Hepatocyte (in vitro differentiated cells): ENCODE measurements at places on chromosomes 11 and 22.

DNA sequence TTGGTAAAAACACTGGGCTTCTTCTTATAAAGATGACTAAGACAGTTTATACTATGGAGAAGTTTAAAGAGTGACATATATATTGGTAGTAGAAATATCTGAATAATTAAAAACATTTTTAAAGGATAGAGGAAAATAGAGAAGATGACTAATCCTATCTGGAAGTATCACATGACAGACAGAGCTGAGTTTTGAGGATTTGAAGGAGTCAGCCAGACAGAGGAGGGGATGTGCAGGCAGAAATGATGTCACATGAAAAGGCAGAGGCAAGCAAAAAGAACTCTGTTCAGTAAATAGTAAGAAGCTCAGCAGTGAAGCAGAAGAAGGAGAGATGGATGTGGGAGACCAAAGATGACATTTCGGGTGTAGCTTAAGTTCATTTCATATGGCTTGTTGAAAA, 1.6 kb downstream of the OR10A2 start:
- no peaks in the 10 kb centered on the region for H3K27me3 ChIP-seq
- H3K27ac ChIP-seq, result no peak overlapping the region
- no peaks in the 10 kb centered on the region for H3K4me1 ChIP-seq
- no peaks in the 10 kb centered on the region for H3K36me3 ChIP-seq
- DNase-seq, result no peak

DNA sequence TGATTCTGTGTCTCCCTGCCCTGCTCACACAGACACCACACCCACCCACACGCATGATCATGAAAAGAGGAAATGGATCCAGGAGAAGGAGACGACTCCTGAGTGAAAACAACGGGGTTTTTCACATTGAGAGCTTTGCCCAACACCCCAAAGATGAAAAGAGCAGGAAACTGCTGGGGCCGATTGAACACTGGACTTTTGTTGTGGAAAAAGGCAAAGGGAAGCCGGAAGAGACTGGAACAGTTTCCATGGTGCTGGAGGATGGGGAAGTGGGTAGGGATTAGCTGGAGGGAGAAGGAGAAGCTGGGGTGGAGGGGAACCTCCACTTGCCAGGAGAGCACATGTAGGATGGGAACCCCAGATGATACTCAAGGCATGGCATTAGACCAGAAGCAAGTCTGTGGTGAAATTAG, 5.2 kb upstream of the SLC43A3 start:
- H3K4me1 ChIP-seq, result peaks cover 14% of the 10 kb centered on the region
- peak overlapping the region; percentile 1 for H3K27ac ChIP-seq
- no peak for DNase-seq
- H3K27me3 ChIP-seq, result no peaks in the 10 kb centered on the region

DNA sequence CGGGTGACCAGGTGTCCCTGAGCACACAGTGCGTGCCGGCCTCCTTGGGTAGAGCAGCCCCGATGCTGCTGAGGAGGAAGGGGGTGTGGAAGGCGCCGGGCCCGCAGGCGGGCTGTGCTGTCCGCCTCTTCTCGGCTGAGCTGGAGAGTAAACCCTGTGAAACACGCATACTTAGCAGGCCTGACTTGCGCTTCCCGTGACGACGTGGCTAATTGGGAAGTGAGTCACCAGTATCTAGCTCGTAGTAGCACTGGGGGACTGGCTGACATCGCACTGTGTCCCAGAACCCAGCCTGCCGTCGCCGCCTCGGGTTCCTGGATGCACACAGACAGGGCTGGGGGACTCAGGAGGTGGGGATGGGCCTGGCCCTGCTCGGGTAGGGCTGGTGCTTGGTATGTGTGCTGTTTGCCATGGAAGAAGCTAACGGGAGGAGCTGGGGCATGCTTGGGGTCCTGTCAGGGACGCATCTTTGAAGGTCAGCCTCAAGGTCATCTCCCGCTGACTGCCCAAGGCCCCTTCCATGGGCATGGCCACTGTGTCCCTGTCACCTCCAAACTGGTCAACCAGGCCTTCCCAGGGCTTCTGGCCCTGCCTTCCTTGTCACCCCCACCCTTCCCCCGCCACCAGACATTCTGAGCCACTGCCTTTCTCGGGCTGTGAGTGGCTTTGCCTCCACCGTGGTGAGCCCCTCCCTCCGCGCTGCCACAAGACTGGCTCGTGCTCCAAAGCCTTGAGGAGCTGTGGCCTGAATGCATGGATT, 1327.0 kb downstream of the BRD1 start:
- DNase-seq, result peak; percentile 34
- H3K27me3 ChIP-seq, result no peaks in the 10 kb centered on the region
- no peaks in the 10 kb centered on the region for H3K4me1 ChIP-seq
- H3K36me3 ChIP-seq, result no peaks in the 10 kb centered on the region
- H3K27ac ChIP-seq, result no peak overlapping the region
- H3K4me3 ChIP-seq, result no peak overlapping the region

- peaks cover 11% of the 10 kb centered on the region for H3K4me1 ChIP-seq
- H3K36me3 ChIP-seq, result no peaks in the 10 kb centered on the region
- peak; percentile 49 for DNase-seq
- H3K27ac ChIP-seq, result peak overlapping the region; percentile 86
These were observed 48.9 kb downstream of the CDPF1 start for GRCh38 chr22:46201059-46201757.

DNA sequence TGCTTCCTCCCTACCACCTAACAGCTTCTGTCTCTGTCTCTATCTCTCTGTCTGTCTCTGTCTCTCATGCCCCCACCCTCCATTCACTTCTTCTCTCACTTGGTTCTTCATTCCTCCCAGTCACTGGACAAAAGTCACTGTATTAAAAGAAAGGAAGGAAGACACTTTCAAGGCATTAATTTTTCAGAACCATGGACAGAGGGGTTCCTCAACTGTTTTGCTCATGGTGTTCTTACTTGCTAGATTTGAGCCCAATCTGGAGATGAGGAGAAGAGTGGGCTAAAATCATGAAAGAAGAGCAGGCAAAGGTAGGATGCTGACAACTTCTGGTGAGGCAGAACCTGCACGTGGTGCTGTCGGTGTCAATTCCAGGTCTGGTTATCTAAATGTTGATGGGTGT, 116.7 kb upstream of the LARGE1 start:
- no peaks in the 10 kb centered on the region for H3K4me1 ChIP-seq
- no peak overlapping the region for H3K27ac ChIP-seq
- H3K4me3 ChIP-seq, result no peak overlapping the region

- no peak overlapping the region for H3K4me3 ChIP-seq
- no peak overlapping the region for H3K27ac ChIP-seq
- H3K27me3 ChIP-seq, result no peaks in the 10 kb centered on the region
- no peaks in the 10 kb centered on the region for H3K36me3 ChIP-seq
- H3K4me1 ChIP-seq, result peaks cover 9% of the 10 kb centered on the region
These were observed 6.9 kb upstream of the PSMC3 start for GRCh38 chr11:47433157-47433556.

DNA sequence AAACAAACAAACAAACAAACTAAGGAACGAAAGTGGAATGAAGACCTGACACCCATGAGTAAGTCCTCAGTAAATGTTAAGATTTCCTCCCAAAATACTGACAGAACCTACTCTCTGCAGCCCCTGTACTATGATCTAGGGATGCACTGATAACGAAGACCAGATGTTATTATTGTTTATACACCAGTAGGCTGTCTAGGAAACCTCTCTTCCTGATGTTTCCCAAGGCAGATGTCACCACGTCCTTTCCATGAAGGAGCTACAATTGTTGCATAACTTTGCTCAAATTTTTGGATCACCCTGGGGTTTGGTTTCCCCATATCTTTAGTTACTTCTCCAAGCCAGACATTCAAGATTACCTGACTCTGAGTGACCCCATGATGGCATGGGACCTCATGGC, 340.7 kb downstream of the MIAT start:
- no peaks in the 10 kb centered on the region for H3K36me3 ChIP-seq
- H3K27ac ChIP-seq, result no peak overlapping the region
- H3K4me3 ChIP-seq, result no peak overlapping the region
- DNase-seq, result no peak

DNA sequence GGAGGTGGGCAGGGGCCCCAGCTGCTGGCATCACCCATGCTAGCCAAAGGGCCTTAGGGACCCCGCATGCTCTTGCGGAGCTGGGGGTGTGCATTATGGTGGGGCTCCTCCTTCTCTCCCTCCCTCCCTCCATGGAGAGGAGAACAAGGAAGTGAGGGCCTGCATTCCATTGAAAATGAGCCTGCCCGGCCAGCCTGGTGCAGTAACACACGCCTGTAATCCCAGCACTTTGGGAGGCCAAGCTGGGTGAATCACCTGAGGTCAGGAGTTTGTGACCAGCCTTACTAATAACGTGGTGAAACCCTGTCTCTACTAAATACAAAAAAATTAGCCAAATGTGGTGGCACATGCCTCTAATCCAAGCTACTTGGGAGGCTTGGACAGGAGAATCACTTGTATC, 22.4 kb downstream of the SNAP29 start:
- no peak overlapping the region for H3K4me3 ChIP-seq
- no peaks in the 10 kb centered on the region for H3K36me3 ChIP-seq
- no peaks in the 10 kb centered on the region for H3K27me3 ChIP-seq
- H3K4me1 ChIP-seq, result peaks cover 3% of the 10 kb centered on the region
- peak overlapping the region; percentile 46 for H3K27ac ChIP-seq

GRCh38 chr11:9069256-9069655, 22.1 kb downstream of the SCUBE2 start:
- DNase-seq, result no peak
- no peak overlapping the region for H3K4me3 ChIP-seq
- H3K27ac ChIP-seq, result no peak overlapping the region
- peaks cover 28% of the 10 kb centered on the region for H3K4me1 ChIP-seq

GRCh38 chr11:128747728-128748148, 53.9 kb downstream of the FLI1 start:
- no peaks in the 10 kb centered on the region for H3K36me3 ChIP-seq
- no peaks in the 10 kb centered on the region for H3K27me3 ChIP-seq
- no peak overlapping the region for H3K4me3 ChIP-seq
- no peaks in the 10 kb centered on the region for H3K4me1 ChIP-seq
- no peak for DNase-seq

DNA sequence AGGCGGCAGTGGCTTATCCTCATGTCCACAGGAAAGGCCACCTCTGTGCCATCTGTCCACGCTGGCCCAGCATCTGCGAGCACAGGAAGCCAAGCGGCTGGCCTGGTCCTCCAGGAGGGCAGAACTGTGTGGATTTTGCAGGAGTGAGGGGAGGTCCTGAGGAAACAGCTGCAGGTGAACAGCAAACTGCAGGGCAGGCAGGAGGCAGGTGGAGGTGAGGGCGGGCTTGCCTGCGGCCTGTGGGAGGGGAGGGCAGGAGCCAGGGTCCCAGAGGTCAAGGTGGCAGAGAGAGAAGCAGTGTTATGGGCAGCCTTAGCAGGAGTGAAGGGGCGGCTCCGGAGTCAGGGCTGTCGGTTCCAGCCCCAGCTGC, 369.7 kb downstream of the SHANK2 start:
- no peak overlapping the region for H3K27ac ChIP-seq
- H3K36me3 ChIP-seq, result no peaks in the 10 kb centered on the region
- DNase-seq, result no peak
- H3K4me3 ChIP-seq, result no peak overlapping the region
- no peaks in the 10 kb centered on the region for H3K27me3 ChIP-seq
